Activated CD4-positive, alpha-beta T cell treated with anti-CD3 and anti-CD28 coated beads, Interleukin-10, Interleukin-2, amounts not matched to agents 100 ng/mL and 50 ng/mL, durations not matched to agents 16 hours and 8 hours (primary cell): ENCODE measurements at places on chromosomes 3 and 15.

DNA sequence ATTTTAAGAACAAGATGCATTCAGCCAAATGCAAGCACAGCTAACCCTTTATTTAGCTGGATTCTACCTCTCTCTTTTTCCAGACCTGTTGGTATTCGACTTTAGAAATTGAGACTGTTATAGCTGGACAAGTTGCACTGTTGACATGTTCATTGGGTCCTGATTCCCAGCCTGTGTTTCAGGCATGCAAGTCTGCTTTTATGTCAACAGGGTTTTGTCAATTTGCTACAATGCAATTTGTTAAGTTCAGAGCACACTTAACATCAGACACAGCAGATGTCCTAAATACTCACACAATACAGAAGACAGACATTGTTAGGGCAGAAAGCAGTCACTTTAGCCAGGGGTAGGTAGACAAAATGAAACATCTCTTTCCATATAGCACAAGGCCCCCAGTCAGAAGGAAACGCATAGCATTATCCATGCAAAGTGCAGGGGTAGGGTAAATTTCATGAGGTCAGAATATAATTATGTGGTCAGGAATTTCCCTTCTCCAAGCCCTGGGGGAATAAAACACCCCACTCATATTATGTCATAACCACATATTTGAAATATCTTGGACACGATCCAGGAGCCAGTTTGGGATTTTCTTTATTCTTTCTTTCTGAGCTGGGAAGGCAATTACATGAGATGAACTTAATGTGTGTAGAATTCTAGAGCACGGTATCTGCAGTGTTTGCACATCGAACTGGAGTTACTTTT lies 504.1 kb downstream of the NTRK3 start:
- no peak for DNase-seq

DNA sequence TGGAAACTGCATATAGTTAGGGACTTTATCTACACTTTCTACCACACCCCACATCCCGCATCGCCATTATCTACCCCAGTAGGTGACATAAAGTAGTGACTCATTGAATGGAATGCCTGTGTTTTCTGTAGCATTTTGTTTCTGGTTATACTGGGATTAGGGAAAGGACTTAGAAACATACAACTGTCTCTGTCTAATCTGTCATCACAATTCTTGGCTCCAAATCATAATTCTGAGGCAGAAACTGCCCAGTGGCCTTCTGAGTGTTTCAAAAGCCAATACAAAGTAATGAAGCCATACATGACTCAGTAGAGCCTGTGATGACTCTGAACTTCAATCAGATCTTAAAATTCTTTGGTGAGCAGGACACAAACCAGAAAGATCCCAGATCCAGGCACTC lies 115.7 kb upstream of the CHRM5 start:
- DNase-seq, result no peak

GRCh38 chr3:152773633-152774032 lies 61.3 kb upstream of the P2RY1 start:
- DNase-seq, result no peak

DNA sequence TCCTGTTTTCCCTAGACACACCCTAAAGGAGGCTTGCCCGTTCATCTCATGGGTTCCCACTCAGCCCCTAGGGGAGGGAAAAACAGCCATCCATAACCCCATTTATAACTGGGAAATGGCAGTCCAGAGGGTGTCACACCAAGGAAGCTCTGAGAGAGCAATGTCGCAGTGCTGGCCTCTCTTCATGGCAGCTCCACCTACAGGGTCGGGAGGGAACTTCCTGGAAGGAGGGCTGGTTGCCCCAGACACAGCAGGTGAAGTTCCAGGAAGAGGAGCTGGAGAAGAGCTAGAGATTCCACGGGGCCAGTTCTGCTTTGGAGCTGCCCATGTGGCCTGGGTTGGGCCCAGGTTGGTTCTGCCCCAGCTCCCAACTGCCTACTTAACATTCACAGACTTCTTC lies 22.3 kb upstream of the LINGO1 start:
- no peak for DNase-seq

DNA sequence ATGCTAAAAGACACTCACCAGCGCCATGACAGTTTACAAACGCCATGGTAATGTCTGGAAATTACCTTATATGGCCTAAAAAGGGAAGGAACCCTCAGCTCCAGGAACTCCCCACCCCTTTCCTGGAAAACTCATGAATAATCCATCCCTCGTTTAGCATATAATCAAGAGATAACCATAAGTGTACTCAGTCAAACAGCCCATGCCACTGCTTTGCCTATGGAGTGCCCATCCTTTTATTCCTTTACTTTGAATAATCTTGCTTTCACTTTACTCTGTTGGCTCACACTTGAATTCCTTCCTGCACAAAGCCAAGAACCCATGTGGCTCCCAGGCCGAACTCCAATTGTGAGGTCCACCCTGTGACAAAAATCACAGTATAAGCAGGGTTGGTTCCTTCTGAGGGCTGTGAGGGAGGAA lies 19.1 kb upstream of the FSTL1 start:
- no peak for DNase-seq

GRCh38 chr15:69753867-69754266 lies 301.2 kb downstream of the RPLP1 start:
- no peak for DNase-seq

DNA sequence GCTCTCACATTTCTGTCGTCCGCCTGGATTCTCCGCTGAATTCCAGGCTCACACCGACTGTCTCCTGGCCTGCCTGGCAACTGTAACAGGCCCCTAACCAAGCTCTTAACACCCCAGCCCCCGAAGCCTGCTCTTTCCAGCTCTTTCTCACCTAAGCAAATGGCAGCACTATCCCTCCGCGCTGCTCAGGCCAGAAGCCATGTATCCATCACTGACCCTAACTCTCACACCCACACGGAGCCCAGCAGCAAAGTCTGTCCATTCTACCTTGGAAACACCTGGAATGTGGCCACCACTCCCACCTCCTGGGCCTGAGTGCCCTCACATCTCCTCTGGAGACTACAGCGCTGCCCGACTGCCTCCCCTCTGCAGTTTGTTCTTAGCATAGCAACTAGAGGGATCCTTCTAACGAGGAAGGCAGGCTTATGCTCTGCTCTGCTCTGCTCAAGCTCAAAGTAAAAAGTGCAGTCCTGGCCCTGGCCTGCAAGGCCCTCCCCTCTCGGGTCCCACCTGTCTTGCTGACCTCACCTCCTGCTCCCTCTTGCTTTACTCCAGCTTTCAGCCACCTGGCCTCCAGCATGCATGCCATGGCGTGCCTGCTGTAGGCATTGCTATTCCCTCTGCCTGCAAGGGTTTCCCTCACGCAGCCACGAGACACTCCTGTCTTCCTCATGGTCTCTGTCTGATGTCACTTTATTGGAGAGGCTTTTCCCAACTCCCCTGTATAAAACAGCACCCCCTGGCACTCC lies 27.2 kb downstream of the FEM1B start:
- DNase-seq, result no peak

GRCh38 chr3:150635526-150635925 lies 32.4 kb downstream of the SELENOT start:
- DNase-seq, result peak; percentile 31

- peak; percentile 53 for DNase-seq
Measured at GRCh38 chr3:58333206-58334012, 717 bp downstream of the PXK start.

DNA sequence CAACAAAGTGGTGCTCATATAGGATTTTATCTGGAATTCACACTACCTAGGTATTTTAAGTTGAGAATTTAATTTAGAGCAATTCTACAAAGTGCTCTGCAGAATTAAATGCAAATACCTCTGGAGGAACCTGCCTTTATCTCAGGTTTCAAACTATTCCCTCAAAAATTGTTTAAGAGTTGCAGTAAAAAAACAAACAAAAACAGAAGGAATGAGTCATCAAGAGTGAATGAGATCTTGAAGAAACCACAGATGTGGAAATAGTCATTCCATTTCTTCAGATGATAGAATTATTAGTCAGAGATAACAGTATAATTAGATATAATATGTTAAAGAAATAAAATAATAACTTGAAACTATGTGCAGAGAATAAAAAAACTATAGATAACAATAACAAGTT lies 80.8 kb upstream of the SCN5A start:
- no peak for DNase-seq

GRCh38 chr3:133592843-133593242 lies 19.4 kb downstream of the CDV3 start:
- DNase-seq, result no peak

- no peak for DNase-seq
Measured at GRCh38 chr15:72994534-72995177, 57.6 kb upstream of the NEO1 start.

DNA sequence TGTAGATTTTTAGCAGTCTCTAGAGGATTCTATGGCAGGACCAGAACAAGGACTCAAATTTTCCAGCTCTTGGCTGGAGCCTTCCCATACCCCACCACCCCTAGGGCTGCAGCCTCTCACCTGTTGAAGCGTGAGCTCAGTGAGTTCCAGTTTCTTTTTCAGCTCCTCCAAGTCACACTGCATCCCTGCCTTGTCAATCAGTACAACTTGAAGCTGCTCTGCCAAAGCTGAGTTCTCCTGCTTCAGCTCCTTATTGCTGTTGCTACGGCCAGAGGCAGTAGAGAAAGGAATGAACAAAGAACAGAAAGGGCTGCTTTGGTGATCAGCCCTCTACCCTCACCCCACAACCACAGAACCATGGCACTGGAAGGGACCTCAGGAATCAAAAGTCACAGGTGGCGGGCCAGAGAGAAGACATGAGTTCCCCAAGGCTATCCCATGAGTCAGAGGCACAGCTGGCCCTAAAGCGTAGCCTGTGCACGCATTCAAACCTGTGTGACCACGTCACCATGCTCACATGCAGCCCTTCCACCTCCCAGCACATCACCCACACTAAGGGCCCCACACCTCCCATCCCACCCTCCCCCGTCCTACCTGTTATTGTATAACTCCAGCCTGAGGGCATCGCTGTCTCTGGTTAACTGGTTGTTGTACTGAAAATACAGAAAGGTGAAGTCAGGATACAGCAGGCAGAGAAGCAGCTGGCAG lies 83.3 kb upstream of the C2CD4B start:
- no peak for DNase-seq

- no peak for DNase-seq
Measured at GRCh38 chr3:193868590-193868989, 267.4 kb upstream of the HES1 start.

- no peak for DNase-seq
Measured at GRCh38 chr3:127988770-127989557, 63.3 kb upstream of the SEC61A1 start.

DNA sequence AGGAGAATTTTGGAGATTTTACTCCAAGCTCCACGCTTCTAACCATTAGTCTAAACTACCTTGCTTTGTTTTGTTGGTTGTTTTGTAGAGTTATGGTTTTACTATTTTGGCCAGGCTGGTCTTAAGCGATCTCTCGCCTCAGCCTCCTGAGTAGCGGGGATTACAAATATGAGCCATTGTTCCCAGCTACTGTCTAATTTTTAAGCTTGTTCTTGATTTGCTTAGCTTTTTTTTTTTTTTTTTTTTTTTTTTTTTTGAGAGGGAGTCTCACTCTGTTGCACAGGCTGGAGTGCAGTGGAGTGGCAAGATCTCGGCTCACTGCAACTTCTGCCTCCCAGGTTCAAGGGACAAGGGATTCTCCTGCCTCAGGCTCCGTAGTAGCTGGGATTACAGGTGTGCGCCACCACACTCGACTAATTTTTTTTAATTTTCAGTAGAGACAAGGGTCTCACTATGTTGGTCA lies 28.5 kb downstream of the EFCAB12 start:
- DNase-seq, result peak; percentile 39

GRCh38 chr3:140585828-140586227 lies 92.0 kb upstream of the TRIM42 start:
- DNase-seq, result no peak

DNA sequence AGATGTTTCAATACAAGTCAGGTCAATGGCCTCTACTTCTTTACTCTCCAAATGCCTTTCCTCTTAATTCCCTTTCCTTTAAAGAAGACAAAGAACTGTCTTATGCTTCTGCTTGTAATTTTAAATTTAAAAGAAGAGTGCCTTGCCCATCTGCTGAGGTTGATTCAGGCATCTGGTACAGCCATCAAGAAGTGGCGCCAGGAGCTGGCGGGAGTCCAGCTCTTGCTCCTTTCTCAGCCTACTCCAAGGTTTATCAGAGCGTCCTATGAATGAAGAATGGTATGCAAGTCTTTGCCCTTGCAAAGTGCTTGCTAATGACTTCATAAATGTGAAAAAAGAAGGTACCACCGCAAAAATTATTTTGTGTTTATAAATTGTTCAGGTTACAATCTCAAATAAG lies 294.6 kb upstream of the TGFBR2 start:
- no peak for DNase-seq

DNA sequence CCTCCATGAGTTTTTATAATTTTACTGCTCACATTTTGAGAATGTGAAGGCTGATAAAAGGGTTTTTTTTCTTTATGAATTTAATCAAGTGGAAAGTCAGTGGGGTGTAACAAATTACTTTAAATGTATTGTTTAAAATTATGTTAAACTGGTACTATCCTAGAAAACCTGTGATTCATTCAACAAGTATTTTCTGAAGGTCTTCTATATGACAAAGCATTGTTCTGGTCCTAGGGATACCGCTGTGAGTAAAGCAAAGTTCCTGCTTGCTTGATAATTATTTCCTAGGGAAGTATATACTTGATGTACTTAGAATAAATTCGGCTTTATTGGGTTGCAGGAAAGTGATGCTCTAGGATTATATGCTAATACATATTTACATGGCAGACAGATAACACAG lies 152.8 kb upstream of the GOLGA6L4 start:
- DNase-seq, result no peak

DNA sequence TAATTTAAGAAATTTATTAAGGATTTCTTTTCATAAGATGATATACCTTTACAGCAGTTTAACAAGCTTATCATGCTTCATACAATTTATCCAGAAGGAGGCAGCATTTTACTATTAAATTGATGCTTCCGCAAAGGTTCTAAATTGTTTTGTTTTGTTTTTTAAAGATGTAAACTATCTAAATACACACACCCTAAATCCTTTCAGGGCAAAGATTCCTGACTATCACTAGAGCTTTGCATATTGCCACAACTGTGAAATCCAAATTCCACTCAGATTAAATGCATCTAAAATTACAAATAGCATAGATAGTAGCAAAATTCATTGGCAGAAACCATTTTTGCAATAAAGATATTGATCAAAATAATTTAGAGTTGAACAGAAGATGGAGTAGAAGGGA lies 44.5 kb upstream of the CCNL1 start:
- no peak for DNase-seq

- DNase-seq, result peak; percentile 19
Measured at GRCh38 chr3:127791221-127791913, 30.9 kb downstream of the MGLL start.

- no peak for DNase-seq
Measured at GRCh38 chr3:129384594-129385323, 43.7 kb downstream of the EFCAB12 start.

GRCh38 chr3:99315896-99316295 lies 322.5 kb upstream of the COL8A1 start:
- no peak for DNase-seq
